ENCODE measurements at places on chromosomes 5 and 9.

DNA sequence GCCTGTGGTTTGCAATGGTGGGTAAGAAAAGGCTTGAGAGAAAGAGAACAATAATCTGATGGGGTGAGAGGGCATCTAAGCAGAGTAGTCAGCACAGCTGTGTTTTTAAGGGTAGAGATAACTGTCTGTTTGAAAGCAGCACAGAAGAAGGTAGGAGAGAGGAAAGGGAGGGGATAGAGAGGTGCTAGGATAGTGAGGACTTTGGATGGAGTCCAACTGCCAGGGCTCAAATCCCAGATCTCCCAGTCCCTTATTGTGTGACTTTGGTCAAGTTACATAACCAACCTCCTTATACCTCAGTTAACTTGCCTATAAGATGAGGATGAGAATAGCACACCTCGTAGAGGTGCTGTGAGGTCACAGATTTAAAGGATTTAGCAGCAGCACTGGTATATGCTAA is 55.6 kb downstream of the GPR21 start:
- no peak for DNase-seq

DNA sequence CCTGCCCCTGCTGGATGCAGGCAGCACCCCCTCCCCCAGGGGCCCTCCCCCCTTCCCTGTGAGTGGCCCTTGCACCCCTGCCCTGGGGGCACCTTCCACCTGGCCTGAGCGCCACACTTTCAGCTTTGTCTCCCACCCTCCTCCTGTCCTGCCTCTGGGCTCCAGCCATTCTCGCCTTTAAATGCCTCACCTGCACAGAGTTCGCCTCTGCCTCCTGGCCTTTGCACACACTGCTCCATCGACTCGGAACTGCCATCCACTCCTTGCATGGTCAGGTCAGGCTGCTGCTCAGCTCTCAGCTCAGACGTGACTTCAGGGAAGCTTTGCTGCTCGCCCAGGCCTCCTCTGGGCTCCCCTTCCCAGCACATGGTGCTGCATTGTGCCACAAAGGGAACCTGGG is 10.2 kb downstream of the FAM163B start:
- no peak for DNase-seq

- no peak for DNase-seq
Observed at GRCh38 chr5:65831276-65831675, 95.1 kb upstream of the ERBIN start.

GRCh38 chr5:82384034-82384750 is 106.0 kb upstream of the RPS23 start:
- no peak for DNase-seq

GRCh38 chr5:159786901-159787691 is 129.2 kb upstream of the ADRA1B start:
- no peak for DNase-seq

DNA sequence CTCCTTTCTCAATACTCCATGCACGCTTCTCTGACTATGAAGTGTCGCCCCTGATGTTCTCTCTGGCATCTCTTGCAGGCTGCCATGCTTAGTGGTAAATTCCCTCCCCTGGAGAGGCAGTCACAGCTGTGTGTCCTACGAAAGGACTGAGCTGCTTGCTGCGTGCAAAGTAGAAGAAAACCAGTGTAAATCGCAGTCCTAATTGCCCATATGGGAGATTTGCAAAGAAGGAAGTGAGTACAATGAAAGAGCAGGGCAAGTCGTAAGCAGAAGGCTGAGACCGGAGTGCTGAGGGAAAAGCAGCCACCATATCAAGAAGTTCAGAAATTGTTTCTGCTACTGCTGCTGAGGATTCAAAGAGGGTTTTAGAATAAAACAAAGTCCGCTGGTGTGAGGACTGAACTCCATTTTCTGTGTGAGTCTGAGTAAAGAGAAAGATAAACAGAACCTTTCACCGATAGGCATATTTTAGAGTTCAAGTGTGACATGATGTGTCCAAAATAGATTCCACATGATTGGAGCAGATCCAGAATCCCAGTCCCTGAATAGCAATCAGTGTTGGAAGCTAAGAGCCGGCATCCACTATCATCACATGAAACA is 507.8 kb upstream of the MPDZ start:
- DNase-seq: no peak

DNA sequence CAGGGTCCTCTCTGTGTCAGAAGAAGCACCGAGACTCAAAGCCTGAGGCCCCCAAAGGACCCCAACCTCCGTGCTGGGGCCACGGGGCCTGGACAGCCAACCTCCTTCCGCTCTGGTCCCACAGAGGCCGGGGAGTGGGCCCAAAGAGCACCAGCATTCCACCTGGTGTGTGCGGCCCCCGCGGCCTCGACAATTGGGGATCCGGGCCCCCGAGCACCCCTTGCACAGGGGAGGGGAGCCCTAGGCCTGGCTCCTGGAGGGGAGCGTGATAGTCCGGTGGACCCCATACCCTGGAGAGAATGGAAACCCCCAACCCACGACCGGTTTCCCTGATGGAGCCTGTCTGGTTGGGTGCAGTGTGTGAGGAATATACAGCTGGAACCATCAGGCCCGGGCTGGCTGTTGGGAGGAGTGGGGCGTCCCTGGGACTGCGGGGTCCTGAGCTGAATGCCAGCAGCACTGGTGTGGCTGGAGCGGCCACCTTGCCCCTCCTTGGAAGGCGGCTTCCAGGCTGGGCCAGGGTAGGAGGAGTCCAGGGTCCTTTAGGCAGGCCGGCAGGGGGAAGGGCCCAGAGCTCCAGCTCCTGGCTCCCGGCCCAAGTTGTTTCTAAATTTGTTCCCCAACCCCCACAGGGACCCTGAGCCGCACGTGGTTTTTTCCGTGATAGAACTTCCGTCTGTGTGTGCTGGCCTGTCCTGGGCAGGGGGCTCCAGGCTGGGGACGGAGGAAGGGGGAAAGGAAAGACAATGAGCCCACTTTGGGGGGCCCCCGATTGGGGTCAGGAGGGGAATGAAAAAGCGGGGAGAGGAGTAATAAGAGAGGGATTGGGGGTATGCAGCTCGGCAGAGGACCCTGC is 825 bp upstream of the TOR4A start:
- no peak for DNase-seq

- DNase-seq: no peak
Observed at GRCh38 chr5:93236807-93237421, 344.1 kb downstream of the NR2F1-AS1 start.

DNA sequence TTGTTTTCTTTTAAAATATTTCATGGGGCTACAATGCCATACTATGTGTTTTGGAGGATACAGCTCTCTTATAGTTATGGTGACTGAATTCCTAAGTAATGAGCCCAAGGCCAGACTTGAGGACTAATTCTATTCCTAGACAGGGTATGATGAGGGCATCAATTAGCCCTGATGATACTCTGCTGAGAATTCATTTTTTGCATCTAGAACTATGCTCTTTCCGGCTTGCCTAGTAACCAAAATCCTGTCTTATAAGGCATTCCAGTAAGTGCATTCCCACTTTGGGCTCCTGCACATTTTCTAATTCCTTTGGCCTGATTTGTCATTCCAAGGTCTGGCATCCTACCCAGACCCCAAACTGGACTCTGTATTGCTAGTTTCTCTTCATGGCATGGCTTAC is 62.4 kb downstream of the MAT2B start:
- no peak for DNase-seq

DNA sequence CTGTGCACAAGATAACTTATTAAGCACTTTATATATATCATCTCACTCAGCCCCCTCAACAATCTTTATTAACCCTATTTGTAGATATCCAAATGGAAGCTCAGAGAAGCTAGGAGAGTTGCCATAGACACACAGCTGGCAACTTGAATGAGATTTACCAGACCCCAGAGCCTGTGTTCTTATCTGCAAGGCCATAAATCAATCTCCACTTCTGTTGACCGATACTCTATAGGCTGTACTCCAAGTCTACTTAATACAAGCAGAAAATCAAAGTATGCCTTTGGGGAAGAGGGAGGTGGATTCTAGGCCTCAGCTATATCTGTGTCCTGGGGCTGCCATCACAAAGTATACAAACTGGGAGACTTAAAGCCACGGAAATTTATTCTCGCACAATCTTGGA is 6.0 kb upstream of the IL9 start:
- no peak for DNase-seq

DNA sequence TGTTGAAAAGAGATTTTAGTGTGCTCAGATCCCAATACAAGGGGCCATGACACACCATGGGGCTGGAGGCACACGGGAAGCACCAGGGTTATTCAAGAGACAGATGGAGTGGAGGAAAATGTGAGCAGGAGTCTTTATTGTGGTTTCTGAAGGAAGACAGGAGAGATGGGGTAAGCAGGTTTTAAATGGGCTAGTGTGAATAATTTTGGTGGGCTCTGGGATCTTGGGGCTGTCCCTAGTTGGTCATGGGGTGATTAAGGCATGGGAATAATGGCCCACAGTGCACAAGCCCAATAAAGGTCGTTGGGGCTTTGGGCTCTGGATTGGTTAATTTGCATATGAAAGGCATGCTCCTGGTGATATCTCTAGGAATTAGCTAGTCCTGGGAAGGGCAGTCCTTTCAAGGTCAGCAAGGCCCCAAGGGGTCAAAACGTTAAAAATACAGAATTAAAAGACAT is 3.6 kb upstream of the SCGB3A2 start:
- DNase-seq: no peak

DNA sequence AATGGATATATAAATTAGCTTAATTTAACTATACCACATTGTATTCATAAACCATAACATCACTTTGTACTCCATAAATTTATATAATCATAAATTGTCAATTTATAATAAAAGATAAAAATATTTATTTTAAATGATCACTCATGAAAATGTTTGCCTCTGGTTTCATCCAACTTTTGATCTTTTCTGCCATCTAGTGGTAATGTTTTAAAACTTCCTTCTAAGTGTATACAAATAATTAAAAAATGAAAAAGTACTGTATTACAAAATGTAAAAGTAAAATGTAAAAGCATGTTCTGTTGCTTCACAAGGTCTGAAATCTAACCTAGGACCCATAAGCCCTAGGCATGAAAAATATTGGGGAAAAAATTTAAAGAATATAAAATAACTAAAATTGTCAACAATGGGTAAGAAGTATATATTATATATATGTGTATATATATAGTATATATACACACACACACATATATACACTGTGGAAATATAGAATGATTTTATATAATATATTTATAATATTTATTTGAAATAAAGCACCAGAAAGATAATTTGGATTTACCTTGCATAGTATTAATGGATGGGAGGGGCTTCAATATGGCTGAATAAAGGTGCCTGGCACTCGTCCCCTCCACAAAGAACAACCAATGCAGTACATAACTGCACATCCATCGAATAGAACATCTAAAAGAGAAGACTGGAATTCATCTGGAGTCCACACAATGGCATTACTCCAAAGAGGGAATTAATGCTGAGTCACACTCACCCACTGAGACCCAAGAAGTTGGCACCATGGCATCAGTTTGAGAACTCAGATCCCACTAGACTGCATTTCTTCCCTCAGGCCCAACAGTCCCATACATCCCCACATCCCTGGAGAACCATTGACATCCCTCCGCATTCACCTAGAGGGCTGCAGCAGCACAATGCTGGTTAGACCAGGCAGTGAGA is 32.5 kb downstream of the ANXA1 start:
- DNase-seq: no peak

DNA sequence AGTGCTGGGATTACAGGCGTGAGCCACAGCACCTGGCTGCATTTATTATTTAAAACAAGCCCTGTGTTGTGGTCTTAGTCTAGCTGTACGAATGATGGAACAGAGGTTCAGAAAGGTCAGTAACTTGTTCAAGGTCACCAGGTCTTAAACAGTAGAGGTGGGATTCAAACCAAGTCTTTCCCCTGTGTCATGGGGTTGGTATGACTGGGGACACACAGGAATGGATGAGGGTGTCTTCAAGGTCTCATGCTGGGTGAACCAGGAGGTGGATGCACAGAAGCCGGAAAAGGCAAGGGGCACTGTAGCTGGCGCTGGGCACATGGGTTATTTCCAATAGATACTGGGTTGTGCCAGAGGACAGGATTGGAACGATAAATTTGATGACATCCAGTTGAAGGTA is 32.2 kb upstream of the TJP2 start:
- DNase-seq: no peak

DNA sequence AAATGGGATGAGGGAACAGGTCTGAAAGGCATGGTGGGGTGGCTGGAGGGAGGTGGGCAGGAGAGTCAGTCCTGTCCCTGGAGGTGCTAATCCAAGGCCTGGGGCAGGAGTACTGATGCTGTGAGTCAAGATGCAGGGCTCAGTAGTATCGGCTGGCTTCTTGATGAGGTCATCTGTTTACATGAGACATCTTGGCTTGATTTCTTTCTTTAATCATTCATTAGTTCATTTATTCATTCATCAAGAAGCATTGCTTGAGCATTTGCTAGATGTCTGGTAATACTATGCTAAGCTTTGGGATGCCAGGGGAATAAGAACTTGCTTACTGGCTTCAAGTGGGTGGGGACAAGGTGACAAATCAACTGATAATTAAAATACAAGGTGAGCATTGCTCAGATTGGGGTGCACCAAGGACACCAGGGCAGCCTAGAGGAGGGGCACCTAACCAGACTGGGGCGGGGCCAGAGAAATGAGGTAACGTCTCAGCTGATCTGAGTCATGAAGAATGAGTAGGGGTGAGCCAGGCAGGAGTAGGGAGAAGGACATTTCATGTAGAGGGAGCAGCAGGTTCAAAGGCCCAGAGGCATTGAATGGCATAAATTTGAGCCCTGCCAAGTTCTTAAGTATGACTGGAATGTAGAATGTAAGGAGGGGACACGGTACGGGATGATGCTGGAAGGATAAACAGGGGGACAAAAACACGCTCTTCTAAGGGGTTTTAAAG is 88.8 kb downstream of the EGFLAM start:
- DNase-seq: no peak

- no peak for DNase-seq
Observed at GRCh38 chr9:87854580-87854955, 28.1 kb upstream of the SPATA31E1 start.

DNA sequence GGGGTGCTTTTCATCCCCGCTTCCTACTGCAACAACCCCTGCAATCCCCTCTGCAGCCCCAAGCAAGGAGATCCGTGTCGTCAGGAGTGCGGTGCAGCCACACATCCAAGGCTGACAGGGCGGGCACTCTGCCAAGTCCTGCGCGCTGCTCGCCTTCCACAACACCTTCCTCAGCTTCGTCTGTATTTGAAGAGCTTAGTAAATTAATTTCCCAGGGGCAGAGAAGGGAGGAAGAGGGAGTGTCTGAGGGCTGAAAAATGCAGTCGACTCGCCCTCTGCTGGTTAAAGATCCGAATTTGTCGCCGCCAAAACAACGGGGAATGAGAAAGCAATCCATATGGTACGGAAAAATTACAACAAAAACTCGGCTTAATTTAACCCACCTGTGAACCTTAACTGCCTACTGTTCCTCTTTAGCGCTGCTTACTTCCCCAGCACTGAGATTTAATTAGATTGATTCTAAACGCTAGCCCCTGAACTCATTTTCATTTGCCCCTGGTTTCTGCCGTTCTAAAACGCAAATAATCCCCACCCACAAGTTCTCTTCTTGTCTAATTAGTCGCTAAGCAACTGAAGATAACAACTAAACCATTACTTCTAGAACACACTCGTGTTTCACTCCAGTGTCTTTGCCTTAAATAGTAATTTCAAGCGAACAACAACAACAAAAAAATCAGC is 10.9 kb upstream of the PCDHB1 start:
- no peak for DNase-seq

GRCh38 chr9:15468145-15468544 is 42.6 kb downstream of the PSIP1 start:
- no peak for DNase-seq

GRCh38 chr9:129868872-129869486 is 33.7 kb downstream of the USP20 start:
- DNase-seq: peak; percentile 90

- no peak for DNase-seq
Observed at GRCh38 chr5:180869587-180869986, 8.5 kb upstream of the ZFP62 start.

Measured in effector CD4-positive, alpha-beta T cell (primary cell).